Stimulated activated CD8-positive, alpha-beta memory T cell treated with anti-CD3 and anti-CD28 coated beads, Interleukin-15, amount 100 ng/mL, for 48 hours (primary cell): ENCODE measurements at places on chromosomes 3 and 15.

- no peak for DNase-seq
These were observed 87.8 kb downstream of the TOP2B start for GRCh38 chr3:25576831-25577454.

DNA sequence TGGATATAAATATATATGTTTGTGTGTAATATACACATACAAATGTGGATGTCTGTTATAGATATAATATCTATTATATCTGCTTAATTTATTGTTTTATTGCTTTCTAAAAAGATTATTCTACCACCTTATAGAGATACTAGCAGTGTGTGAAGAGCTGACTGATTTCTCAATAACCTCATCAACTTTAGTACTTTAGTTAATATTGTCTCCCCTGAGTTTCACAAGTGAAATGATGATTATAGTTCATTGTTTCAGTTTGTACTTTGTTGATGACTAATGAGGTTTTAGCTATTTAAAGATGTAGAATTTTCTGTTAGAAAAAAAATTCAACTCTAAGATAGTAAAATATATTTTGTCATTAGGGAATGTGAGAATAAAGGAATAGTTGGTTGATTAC, 11.4 kb downstream of the RSRC1 start:
- no peak for DNase-seq

DNA sequence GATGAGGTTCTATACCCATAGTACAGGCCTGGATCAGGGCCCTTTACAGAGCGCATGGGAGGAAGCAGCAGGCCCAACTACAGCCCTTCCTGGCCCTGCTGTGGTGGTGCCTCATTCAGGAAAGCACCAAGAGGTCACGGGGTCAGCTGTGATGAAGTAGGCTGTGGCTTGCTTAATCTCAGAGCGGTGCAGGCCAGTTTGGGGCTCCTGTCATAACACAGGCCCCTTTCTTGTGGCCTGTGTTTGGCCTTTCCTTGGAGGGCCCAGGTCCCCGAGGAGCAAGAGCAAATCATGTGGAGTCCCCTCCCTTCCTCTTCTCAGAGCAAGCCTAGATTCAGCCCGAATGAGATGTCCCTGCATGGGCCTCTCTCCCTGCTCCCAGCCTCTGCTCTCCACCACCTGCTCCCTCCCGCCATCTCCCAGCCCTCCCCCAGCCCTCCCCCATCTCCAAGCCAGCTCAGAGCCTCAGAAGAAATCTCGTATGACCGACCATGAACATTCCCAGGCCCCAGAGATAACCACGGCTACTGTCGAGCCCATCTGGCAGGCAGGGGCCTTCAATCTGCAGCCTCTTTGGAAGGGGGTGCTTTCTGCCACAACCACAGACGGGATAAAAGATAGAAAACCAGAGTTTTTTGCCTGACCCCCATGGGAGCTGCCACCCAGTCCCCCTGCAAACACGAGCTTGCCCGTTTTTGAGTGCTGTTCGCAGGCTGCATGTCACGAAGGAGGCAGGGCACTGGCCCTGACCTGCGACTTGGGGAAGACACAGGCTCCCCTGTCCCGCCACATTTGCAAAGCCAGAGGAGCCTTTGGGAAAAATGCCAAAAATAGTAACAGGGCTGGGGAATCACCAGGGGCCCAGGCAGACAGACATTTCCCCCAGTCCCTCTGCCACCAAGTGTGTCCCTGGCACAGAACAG, 32.3 kb upstream of the DUSP7 start:
- no peak for DNase-seq

DNA sequence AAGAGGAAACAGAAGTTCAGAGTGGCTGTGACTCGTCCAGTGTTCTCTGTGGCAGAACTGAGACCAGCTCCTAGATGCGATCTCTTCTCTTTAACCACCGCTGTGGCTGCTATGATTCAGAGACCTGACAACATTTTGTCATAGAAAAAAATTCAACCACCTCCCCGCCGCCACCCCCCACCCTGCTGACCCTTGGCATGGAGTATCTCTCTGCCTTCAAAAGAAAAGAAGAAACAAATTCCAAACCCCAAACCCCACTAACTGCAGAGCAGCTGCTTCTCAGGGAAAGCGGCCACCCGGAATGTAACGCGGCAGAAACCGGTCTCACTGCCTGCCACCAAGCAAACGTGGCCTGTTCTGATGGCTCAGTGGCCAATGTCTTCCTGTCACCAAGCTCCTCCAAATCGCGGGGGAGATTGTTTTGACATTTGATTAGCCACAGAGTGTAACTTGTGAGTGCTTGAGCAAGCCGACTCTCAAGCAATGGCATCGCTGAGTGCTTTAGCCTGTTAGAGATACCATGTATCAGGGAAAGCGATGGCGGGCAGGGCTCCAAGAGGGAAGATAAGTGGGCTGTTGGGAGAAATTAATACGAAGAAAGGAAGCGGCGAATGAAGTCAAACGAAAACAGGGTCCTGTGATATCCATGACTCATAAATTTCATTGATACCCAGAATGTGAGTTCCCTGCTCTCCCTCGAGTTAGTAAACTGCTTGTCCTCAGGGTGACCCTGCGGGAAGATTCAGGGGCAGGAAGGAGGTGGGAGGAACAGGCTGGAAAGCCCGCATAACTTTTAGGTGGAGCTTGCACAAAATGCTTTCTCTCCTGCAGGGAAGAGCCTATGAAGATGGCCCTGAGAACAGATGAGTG, 44.8 kb upstream of the TLE3 start:
- DNase-seq: peak; percentile 27

DNA sequence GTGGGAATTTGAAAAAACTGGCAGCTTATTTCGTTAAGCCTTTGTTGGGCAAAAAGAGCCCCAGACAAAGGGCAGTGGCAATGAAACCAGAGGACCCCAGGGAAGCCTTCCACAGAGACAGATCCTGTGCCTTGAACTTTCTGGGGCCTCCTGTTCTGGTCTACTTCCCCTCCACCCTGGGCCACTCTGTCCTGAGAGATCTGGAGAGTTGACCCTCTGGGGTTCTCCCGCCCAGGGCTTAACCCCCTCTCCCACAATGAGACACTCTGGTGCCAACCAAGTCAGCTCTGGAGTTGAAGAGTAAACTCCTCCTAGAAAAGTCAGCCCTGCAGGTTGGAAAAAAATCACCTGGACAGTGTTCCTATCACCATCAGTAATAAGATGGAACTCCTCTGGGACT, 20.8 kb downstream of the EHD4 start:
- DNase-seq: no peak

- no peak for DNase-seq
These were observed 2.9 kb downstream of the TPM1 start for GRCh38 chr15:63045465-63045840.

GRCh38 chr3:44685128-44685800, 27.2 kb upstream of the ZNF502 start:
- DNase-seq: peak; percentile 60

- no peak for DNase-seq
These were observed 355.3 kb upstream of the RORA start for GRCh38 chr15:61584410-61584809.

DNA sequence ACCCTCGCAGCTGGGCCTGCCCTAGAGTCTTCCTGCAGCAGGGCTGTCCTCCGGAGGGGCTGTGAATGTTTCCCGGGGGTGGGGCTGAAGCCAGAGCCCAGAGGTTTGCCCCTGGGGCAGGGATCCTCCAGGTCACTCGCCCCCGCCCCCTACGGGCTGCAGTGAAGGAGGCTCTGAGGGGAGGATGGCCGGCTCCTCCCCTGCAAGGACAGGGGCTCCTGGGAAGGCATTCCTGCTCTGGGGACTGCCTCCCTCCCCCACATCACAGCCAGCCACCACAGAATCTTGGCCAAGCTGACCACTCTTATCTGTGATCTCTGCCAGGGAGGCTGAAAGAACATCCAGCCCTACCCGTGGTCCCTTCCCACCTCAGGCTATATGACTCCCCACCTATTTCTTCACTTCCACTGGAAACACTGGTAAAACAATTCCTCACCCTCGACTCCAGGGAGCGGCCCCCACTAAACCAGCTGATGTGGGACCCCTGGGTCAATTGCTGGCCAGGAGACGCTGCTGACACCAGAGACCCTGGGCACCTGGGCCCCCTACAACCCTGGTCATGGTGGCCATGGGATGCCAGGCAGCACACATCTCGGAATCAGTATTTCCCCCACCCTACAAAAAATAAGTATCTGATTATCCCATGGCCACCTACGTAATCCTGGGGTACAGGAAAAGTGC, 66.0 kb downstream of the HMCES start:
- no peak for DNase-seq

GRCh38 chr15:74901612-74902063, 5.0 kb downstream of the FAM219B start:
- no peak for DNase-seq

- DNase-seq: no peak
These were observed 75.6 kb downstream of the FAM174B start for GRCh38 chr15:92579931-92580470.

GRCh38 chr3:194030372-194030771, 105.6 kb upstream of the HES1 start:
- DNase-seq: no peak

GRCh38 chr3:4409971-4410573, 57.0 kb downstream of the SUMF1 start:
- no peak for DNase-seq

DNA sequence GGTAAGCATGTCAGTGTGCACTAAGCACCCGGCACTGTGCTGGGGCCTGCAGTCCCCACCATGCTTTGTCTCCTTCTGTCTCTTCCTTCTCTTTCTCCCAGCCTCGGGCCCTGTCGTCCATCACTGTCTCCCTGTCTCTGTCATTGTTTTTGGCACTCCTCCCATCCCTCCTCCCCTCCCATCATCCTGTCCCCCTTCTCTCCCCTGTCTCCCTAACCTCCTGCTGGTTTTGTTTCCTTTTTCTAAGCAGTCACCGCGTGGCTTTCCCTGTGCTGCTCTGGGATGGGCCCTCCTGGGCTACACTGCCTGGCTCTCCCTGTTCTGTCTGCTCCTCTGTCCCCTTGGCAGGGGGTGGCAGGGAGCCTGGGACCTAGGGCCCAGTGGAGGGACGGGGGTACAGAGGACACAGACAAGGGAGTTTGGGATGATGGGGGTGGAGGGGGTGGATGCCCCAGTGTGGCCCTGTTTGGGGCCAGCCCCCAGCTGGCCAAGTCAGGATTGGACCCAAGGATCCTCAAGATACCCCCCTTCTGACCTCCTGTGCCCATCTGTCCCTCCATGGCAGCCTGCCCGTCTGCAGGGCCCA, 5.7 kb downstream of the CHST13 start:
- no peak for DNase-seq
